ENCODE measurements at places on chromosomes 12 and 14.

DNA sequence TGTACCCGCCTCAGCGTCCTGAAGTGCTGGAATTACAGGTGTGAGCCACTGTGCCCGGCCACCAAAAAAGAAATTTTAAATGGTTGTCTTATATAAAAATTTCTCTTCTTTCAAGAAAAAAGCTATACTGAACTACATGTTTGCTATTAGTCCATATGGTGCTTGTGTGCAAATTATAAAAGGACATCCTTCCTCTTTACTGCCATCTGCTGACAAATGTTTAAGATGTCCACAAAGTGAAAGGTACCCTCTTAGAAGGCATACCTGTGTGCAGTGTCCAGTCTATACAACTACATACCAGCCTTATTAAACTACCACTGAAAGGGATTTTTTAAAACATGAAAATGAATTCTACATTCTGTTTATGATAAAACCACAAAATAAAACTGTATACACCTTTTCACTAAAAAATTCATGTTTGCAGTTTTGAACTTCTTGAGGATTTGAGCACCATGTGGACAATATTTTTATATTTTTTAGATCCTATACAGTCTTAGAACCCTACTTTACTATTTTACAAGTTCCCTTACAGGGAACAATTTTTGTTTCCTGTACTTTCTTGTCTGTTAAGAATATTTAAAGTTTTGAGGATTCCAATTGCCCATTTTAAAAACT lies 32.8 kb upstream of the TOMM20L start:
- DNase-seq = no peak

DNA sequence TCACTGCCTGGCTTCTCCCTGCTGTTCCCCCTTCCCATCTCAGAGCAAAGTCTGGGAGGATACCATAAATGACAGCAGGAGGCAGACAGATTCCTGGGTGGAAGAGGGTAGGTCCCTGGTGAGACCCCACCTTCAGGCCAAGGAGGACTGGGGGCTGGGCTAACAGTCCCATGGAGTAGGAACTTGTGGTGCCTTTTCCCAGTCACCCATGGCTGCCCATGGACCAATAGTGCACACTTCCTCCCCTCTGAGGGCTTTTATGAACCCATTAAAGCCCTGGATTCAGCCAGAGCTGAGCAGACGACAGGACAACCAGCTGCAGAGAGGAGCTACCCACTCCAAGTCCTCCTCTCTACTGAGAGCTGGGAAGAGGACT lies 36.6 kb upstream of the OR5AU1 start:
- DNase-seq = no peak

- DNase-seq = no peak
These were observed 290.5 kb upstream of the FBXO33 start for GRCh38 chr14:39722547-39723273.

DNA sequence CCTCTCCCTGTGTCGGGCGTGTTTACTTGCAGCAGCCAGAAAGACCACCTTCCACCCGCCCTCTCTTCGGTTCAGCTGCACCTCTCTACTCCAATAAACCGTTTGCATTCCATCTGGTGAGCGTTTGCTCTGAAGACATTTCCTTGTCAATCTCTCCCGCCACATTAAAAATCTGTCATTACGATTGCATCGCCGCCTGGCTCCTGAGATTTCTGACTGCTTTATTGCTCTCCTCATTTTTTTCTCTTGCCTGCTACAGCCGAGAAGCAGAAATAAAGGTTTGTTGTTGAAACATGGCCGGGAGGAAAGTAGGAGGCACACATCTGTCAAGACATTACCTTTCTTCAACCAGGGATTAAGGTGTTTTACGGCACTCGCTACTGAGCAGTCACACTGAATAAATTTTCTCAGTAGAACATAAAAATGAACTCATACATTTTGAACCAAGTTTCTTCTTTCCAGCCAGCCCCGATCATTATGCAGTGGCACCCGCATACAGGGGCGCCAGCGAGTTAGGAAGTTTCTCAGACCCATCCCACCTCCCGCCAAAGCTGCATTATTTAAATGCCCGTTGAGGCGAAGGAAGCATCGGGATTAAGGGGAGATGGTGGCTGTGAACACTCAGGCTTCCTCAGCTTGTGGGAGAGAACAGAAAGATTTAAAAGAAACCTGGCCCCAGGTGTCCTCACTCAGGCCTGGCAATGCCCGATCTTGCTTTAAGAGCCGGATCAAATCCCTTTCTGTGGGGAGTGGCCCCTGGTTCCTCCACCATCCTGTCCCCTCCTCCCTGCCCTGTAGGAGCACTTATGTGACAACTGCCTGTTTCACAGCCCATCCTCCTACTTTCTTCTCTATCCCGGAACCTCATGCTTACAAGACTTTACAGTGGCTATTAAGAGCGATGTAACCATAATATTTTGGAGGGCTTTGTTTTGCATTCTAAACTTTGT lies 1108.9 kb downstream of the BCL11B start:
- DNase-seq = no peak

DNA sequence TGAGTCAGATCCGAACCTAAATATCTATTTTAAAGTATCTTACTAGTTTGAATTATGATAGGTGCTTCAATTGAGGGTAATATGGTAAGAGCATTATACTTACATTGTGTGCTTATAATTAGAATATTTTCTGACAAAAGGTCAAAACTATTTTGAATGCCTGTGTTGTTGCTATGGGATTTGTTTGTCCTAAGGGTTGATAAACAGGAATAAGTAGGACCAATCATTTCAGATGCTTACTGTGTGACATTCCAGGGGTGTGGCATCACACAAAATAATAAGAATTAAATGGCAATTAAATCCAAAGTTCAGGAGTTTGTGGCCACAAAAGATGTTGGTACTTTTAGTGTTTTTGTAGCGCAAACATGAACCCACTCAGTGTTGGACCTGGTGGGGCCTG lies 256.2 kb upstream of the DDHD1 start:
- DNase-seq = no peak

DNA sequence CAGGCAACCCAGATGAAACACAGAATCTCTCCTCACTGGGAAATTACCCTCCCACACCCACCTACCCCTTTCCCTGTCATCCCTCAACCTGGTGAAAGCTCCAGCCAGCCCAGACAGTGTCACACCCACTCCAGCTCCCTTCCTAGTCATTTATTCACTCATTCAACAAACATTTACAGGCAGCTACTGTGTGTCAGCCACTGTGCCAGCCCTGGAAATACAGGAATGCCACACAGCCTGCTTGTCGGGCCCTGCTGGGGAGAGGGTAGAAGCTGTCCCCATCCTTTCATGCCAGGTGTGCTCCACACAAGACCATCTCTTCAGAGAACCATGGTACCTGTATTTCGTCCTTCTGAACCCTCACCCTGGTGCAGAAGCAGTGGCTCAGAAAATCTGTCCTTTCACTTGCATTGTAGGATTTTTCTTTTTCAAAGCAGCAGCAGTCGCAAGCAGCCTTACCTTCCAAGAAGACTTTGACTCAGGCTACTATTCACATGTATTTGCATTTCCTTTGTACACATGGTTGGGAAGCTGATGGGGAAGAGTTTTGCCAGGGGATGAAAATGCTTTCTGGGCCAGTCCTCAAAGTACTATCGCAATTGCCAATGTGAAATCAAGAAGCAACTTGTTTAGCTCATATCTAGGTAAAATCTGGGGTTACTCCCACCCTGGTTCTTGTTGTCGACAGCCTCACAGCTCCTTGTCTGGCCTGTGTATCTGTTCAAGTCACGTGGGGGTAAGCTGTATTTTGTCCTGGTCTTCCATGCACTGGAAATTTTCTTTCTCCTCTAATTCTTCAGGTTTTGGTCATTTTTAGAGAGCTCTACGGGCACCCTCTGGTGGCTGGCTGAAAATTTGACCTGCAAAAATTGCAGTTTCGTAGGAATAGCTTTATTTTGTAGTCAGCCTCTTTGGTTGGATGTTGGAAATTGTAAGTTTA lies 147.4 kb upstream of the EGLN3 start:
- no peak for DNase-seq

DNA sequence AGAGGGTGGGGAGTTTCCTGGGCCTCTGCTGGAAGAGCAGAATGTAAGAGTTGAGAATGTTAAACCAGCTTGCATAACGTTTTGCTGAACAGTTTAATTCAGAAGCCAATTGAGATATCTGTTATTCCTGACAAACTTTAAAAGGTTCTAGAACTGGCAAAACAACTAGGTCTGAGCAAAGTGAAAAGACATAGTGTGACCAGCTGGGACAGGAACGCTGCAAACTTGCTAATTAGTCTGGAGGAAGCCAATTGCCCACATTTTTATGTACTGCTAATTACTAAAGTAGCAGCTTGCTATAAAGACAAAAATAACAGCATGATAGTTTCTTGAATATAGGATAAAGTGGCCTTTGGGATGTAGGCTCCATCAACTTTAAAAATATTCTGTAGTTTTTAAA lies 704.9 kb downstream of the NRXN3 start:
- no peak for DNase-seq

DNA sequence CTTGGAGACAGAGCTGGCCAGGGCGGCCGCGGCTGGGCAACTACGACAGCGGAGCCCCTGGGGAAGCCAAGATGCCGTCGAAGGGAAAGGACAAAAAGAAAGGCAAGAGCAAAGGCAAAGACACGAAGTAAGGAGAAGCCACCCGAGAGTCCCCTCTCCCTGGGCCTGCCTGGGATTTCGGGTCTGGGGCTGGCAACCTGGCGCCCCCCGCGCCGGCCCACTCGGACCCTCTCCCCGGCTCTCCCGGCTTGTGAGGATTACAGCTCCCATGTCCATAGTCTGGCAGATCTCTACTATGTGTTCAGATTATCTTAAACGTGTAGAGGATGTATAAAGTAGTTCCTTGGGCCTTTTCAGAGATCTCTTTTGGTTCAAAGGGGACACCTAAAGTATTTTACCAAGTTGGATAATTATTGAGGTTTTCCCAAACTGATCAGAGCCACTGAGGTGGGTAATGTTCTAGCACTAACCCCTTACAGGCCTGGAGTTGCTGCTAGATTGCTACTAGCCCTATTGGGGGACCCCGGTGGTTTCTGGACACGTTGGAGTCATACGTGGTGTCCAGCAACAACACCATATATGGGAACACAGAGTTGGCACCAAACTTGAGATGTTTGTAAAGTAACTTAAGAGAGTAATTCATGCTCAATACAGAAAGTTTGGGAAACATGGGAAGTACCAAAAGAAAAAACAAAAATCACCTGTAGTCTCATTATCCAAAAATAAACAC lies 424 bp downstream of the BBOF1 start:
- DNase-seq = no peak

DNA sequence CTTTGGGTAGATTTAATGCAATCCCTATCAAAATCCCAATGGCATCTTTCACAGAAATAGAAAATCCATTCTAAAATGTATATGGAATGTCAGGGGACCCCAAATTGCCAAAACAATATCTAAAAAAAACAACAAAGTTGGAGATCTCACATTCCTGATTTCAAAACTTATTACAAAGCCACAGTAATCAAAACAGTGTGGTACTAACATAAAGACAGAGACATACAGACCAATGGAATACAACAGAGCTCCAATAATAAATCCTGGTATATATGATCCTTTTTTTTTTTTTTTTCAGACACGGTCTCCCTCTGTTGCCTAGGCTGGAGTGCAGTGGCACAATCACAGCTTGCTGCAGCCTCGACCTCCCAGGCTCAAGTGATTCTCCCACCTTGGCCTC lies 4.7 kb downstream of the TMBIM4 start:
- no peak for DNase-seq
